ENCODE measurements at places on chromosomes 1 and 21.
A peak's percentile ranks its signal among the peaks of the same experiment; 100 is the strongest.

DNA sequence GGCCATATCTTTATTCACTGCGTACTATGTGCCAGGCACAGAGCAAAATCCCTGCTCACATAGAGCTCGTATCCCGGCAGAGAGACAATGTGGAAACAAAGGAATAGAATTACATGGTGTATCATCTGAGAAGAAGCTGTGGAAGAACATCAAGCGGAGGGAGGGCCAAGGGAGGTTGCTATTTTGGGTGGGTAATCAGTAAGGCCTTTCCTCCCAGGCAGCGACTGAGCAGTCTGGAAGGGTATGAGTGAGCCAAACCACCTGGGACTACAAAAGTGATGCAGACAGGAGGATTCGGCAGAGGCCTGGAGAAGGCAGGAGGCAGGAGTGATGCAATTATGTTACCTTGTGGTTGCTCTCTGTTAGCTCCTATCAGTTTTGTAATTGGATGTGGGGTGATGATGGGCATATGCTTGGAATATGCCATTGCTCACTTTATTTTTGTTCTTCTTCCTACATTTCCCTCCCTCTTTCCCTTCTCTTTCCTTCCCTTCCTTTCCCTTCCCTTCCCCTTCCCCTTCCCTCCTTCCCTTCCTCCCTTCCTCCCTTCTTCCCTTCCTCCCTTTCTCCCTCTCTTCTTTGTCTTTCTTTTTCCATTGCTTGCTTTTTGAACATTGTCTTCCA lies 172.9 kb downstream of the DISC1 start:
- no peak for DNase-seq

DNA sequence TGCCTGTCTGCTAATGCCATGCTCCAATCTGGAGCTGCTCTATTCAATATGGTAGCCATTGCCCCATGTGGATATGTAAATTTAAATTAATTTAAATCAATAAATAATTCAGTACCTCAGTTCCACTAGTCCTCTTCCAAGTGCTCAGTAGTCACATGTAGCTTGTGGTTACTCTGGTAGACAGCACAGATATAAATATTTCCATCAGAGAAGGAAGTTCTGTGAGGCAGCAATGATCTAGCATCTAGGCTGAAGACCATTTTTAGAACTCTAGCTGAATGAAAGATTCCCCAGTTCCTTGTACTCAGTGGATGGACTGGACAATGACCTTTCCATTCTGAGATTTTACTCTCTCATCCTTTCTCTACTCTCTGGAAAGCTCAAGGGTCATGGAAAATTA lies 25.8 kb upstream of the CAPZB start:
- no peak for DNase-seq

DNA sequence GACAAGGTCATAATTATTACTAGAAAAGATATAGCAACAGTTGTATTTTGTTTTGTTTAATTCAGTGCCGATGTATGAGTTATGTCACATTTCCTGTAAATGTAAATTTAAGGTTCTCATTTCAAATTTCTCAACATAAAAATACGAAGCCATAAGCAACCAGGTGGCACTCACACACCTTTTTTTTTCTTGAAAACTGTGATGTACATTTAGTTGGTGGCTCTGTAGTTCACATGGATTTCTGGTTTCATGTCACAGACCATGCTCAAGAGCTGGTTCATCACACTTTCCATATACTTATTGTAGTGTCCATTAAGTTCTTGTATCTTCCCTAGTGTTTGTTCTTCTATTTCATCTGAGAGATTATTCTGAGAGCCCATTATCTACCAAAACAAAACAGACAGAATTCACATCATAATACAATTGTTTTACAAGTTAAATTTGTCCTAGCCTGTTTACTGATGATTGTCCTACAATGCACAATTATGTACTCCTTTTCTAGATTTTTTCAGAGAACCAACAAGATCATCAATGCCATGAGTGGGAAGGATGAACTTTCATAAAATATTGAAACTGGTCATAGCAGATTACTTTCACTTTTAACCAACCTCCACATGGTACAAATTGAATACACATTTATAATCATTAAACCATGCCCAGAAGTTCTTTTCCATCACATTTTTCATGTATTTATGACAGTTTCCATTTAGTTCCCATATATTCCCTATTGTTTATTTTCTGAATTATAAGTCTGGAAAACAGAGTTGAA lies 17.1 kb downstream of the ATP6V1G3 start:
- no peak for DNase-seq

GRCh38 chr1:235407419-235407818 lies 40.2 kb downstream of the TBCE start:
- no peak for DNase-seq

GRCh38 chr1:33050221-33051076 lies 13.8 kb upstream of the AK2 start:
- DNase-seq: peak; percentile 23

GRCh38 chr1:59323879-59324278 lies 27.0 kb downstream of the FGGY start:
- DNase-seq: no peak

DNA sequence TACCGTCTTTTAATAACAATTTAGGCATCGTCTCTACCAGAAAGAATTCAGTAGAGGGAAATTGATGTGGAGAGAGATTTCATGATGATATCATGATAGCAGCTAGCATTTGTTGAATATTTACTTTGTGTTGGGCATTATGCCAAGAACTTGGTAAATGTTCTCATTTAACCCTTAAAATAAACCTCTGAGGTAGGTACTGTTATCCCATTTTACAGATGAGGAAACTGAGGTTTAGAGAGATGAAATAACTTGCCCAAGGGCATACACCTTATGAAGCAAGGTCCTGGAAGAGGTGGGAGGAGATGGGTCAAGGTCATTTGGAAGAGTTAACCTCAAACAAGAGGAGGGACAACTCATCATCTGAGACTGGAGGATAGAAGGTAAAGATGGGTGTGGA lies 34.8 kb downstream of the TSNAX start:
- DNase-seq: no peak

DNA sequence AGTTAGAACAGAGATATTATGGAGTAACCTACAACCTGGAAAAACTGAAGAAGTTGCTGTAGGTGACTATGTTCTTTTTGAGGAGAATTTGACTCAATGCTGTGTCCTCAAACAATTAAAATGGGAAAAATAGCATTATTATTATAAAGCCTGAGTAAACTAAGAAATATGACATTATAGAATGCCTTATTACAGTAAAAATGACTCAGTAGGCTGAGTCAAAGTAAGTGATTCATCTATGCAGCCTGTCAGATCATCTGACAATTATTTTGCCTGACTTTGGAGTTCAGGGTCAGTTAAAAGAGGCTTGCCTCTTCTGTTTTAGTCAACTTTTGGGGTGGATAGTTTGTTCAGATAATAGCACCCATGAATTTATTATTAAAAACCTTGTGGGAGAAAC lies 150.8 kb upstream of the PTGFR start:
- no peak for DNase-seq

DNA sequence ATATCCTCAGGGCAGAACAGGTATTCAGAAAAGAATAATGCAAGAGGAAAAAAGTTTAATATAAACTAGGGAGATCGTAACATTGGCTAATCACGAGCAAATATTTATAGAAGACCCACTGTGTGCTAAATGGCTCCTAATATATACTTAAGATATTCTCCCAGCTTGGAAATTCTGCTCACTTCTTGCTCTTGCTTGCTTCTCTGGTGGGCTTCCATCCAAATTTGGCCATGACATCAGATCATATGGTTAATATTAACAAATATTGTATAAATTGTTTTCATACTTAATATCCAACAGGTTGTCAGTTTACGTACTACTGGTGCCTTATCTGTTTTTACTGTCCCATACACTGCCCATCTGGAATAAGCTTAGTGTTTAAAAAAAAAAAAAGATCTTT lies 1.1 kb downstream of the COX20 start:
- no peak for DNase-seq

GRCh38 chr1:177082855-177083693 lies 81.4 kb downstream of the ASTN1 start:
- no peak for DNase-seq

All from GM23338 (cell line).